Karpas-422 (cell line): ENCODE measurements at places on chromosomes 12 and 14. TPM values are rescaled to one million over a fixed set of nuclear protein-coding genes. Genes with fewer than 3 reads are reported as not detected.

DNA sequence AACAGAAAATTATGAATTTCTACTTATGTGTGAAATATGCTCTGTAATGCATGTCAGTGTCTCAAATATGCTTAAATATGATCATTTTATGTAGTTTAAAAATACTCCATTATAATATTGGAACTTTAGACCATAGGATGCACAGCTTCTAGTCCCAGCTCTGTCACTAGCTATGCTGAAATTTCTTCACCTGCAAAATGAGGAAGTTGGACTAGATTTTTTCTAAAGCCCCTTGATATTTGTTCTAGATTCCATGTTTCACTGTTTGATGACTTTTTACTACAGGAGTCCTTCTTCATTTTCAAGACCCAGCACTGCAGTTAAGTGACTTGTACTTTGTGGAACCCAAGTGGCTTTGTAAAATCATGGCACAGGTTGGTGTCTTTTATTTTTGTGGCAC is 90.1 kb downstream of the LRRK2 start:
- no peak for DNase-seq

DNA sequence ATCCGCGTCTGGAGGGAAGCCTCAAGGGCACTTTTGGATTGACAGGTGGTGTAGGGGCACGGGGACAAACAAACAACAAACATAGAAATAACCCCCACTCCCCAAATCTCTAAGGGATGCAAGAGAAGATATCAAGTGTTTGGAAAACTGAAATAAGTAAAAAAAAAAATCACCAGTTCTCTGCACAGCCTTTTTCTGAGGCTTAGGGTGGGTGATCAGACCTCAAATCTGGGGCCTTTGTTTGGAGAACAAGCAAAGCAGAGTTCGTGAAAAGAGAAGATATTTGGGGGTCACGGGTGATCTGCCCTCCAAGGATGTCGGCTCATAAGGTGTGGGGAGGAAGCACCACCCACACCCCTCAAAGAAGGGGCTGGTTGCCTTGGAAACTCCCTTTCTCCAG is 10.7 kb downstream of the TBX5 start:
- no peak for DNase-seq

DNA sequence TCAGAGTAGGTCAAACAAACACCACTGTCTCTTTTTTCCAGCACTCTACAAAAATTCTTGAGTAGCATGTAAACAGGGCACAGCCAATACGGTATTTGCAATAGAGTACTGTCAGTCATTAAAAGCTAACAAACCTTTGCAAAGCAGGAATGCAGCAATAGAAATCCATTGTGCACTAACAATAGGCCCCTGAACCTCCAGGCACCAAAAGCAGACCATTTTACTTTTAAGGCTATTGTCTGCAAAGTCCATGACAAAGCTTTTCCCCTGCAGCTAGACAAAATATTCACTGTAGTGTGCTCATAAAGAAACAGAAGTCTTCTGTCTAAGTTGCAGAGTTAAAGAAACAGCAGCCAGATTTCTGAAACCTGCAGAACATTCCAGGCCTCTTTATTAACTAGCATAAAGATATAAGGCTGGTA is 191.9 kb downstream of the SOX5 start:
- DNase-seq, result no peak

DNA sequence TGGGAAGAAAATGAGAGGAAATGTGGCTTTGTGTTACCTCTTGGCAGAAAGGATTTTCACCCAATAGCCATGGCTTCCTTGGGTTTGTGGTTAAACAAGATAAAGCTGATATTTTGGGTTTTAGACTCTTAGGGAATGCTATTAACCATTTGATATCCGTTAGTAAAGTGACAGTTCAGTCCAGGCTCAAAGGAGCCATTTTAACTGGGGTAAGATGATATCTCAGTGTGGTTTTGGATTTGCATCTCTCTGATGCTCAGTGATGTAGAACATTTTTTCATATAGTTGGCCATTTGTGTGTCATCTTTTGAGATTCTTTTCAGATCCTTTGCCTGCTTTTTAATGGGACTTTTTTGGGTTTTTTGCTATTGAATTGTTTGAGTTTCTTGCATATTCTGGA is 30.1 kb downstream of the IFT43 start:
- DNase-seq, result peak; percentile 77

DNA sequence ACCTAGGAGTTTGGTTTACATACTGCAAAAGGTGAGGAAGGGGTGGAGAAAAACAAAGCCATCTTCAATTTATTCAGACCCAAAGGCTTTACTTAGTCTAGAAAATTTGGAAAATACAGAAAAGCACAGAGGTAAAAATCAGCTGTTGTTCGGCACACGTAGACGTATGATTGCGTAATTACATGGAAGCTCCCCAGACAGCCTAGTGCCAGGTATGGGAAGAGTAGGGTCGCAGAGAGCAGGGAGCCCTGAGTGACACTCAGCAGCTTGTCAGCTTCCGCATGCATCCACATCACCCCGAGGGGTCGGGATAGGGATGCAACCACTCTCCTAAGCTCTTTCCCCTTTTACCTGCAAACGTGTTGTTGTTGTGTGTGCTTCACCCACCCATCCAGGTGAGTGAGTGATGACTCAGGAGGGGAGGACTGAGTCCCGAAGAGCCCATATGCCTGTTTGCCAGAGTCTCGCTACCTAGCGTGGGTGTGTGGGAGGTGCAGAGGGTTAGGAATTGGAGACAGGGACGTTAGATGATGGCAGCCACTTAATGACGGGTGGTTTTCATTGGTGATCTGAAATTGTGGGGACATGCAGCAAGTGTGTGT is 20.1 kb downstream of the PIWIL1 start:
- no peak for DNase-seq

DNA sequence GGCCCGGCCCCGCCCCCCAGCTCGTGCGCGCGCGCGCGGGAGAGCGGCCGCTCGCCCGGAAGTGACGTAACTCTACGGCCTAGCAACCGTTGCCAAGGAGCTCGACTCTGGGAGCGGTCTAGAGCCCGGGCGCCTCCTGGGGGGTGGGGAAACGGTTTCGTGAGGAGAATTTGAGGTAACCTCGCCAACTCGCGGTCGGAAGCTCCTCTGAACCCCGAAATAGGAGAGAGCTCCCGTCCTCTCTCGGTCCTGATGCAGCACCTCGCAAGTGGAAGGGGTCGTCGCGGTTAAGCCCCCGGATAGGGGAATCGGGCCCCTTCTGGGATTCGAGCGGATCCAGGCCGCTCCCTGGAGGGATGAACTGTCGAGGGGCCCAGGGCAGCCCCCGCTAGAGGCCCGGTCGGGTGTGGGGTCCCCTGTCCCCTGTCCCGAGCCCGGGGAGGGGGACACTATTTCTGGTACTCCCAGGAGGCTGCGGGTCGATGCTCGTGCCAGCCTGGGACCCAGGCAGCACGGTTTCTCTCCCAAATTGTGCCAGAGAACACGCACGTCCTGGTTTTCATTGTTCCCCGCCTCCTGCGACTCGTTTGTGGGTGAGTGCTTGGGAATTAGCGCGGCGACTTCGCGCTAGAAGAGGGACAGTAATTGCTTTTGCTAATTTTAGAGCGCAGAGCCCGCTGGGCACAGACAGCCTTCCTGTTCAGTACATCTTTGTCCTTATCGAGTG is at the start of gene IFT81:
Gene IFT81 (plus strand): TSS at position 89 of the 727 bp plus-strand sequence. CDS start 3,024 bp downstream, outside the sequence.
- DNase-seq, result peak; percentile 98

GRCh38 chr14:97095269-97095668 is 298.1 kb downstream of the VRK1 start:
- no peak for DNase-seq

GRCh38 chr12:51293696-51294095 is 23.5 kb upstream of the SMAGP start:
- peak; percentile 35 for DNase-seq

- DNase-seq, result no peak
Observed at GRCh38 chr12:107528731-107529365, 156.8 kb upstream of the PWP1 start.

- DNase-seq, result no peak
Observed at GRCh38 chr12:116881325-116881876, at the start of gene HRK. Gene HRK (minus strand): TSS chr12:116881441. CDS start chr12:116881307, 134 bp downstream.

RILPL2 gene
- 1.4 and 3.3 TPM in 2 replicates for total RNA-seq

SDR9C7 gene
- not detected in 2 replicates for total RNA-seq

ARID2 gene
- 28.4 and 61.9 TPM in 2 replicates for total RNA-seq

FIGNL2 gene
- total RNA-seq, result not detected in 2 replicates
